Tibial nerve (tissue), 4 donors: ENCODE measurements at places on chromosomes 12 and 14. TPM values are rescaled to one million over a fixed set of nuclear protein-coding genes. Genes with fewer than 3 reads are reported as not detected.

- DNase-seq, result no peak
- no peaks in the 10 kb centered on the region for H3K4me1 ChIP-seq
- H3K27me3 ChIP-seq, result no peaks in the 10 kb centered on the region
- H3K36me3 ChIP-seq, result peaks cover 8% of the 10 kb centered on the region
These were observed 57.2 kb upstream of the AEBP2 start for GRCh38 chr12:19382111-19382526.

DNA sequence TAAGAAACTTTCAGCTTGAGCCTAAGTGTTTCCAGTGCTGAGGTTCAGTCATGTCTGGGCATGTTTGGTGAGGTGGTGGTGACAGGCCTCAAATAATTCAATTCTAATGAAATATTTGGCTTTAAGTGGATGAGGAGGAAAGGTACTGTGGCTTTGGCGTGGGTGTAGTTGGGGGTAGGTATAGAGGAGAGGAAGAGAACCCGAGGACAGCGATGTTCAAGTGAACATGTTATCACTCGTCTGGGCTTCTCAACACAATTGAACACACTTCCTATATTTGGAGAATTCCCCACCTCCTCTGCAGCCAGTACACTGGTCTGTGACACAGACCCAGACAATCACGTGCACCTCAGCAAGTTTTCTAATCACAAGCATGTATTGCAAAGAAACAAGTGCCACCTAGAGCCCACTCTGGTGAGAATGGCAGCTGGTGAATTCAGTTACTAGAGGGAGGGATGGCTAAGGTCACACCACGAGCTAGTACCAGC, 53.0 kb downstream of the IFNG-AS1 start:
- no peak for DNase-seq
- H3K36me3 ChIP-seq, result no peaks in the 10 kb centered on the region
- no peak overlapping the region for H3K4me3 ChIP-seq
- H3K27me3 ChIP-seq, result no peaks in the 10 kb centered on the region

GRCh38 chr14:76876076-76876475, 49.9 kb downstream of the LRRC74A start:
- H3K36me3 ChIP-seq, result no peaks in the 10 kb centered on the region
- DNase-seq, result peak; percentile 56
- no peak overlapping the region for H3K4me3 ChIP-seq
- H3K27me3 ChIP-seq, result no peaks in the 10 kb centered on the region
- H3K4me1 ChIP-seq, result no peaks in the 10 kb centered on the region

DNA sequence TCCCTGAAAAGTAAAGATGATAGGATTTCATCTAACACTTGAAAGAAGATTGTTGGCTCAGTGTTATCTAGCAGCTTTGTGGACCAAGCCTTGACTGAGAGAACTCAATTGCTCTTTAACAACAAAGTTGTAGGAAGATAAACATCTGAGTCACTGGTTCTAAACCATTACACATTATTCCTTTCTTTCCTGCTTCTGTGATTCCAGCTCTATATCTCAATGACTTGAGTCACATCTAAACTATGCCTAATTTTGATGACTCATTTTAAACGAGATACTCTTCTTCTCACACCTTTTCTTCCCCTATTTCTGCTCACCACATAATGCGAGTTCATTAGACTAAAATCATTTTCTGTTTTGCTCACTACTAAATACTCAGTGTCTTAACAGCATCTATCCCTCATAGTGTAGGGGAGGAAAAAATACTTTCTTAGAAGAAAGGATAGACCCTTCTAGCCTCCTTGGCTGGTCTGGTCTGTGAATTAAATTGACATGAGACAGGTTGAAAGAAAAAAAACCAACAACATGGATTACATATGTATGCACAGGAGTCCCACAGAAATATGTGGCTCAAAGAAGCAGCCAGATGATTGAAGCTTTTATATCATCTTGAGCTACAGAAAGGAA, 201.4 kb downstream of the C12orf50 start:
- no peak overlapping the region for H3K4me3 ChIP-seq
- no peaks in the 10 kb centered on the region for H3K27me3 ChIP-seq
- no peak overlapping the region for H3K27ac ChIP-seq
- H3K4me1 ChIP-seq, result no peaks in the 10 kb centered on the region

CIDEB gene
- 9.4 TPM for total RNA-seq

TAS2R8 gene
- total RNA-seq, result not detected

RNFT2 gene
- 1.5 TPM for total RNA-seq

APOF gene
- total RNA-seq, result not detected

RAB35 gene
- 22.8 TPM for total RNA-seq
